Fibroblast of lung (primary cell): ENCODE measurements at places on chromosomes 11 and 22.

- DNase-seq, result peak; percentile 5
Observed at GRCh38 chr11:132770829-132771530, 761.3 kb downstream of the OPCML start.

- DNase-seq, result no peak
Observed at GRCh38 chr11:11960687-11961086, 47.7 kb downstream of the DKK3 start.

GRCh38 chr11:8095806-8096522, 15.0 kb downstream of the TUB start:
- DNase-seq, result no peak

DNA sequence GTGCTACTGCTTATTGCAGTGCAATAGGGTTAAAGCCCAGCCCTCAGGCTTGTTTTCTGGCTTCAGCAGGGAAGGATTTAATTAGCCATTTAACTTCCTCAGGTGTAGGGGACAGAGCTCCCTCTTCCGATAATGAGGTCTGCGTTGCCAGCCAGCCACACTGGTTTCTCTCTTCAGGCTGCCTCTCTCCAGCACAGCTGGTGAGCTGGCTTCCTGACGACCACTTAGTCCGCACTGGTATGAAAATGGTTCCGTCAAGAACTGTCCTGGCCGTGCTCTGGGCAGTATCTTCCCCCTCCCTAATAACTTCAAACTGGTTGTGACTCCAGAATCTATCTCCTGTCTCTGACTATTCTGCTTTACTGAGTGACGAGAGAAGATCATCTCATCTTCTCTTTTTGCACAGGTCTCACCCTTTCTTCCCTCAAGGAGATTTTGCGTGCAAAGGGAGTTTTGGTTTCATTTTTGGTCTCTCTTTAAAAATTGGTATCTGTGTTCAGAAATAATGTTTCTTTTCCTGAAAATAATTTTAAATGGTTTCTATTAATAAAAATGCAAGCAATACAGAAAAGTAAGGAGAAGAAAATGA, 49.2 kb downstream of the CNTN5 start:
- DNase-seq, result peak; percentile 4

DNA sequence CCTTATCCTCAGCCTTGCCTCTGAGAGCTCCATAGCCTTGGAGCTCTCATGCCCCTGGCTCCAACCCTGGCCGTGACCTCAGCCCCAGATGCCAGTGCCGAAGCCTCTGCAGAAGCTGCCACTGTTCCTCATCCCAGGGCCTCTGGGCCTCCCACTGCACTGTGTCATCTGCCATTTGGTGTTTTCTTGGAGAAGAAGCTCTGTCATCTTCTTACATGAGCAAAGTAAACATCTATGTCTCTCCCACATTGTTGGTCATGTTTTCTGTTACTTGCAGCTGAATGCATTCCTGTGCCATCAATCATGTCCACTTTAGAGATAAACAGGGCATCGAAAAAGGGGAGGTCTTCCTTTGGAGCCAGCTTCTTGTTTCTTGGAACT, 45.0 kb upstream of the FTH1 start:
- DNase-seq, result peak; percentile 53

DNA sequence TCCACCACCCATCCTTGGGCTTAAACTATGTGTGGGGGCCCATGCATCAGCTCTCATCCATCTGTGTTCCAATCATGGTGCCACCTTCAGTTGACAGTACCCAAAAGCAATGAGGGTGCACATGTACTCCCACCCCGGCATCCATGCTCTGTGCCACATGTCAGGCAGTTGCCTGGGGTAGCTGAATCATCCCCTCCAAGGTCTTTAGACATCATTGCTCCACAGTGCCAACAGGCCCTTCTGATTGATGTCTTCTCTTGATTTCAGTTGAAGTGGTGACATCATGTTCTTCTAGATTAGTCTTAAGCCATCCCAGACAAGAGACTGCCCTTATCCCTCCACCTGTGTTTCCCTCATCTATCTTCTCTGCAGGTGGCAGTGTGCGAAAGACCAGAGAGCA, 42.5 kb downstream of the TMPRSS5 start:
- DNase-seq, result no peak

DNA sequence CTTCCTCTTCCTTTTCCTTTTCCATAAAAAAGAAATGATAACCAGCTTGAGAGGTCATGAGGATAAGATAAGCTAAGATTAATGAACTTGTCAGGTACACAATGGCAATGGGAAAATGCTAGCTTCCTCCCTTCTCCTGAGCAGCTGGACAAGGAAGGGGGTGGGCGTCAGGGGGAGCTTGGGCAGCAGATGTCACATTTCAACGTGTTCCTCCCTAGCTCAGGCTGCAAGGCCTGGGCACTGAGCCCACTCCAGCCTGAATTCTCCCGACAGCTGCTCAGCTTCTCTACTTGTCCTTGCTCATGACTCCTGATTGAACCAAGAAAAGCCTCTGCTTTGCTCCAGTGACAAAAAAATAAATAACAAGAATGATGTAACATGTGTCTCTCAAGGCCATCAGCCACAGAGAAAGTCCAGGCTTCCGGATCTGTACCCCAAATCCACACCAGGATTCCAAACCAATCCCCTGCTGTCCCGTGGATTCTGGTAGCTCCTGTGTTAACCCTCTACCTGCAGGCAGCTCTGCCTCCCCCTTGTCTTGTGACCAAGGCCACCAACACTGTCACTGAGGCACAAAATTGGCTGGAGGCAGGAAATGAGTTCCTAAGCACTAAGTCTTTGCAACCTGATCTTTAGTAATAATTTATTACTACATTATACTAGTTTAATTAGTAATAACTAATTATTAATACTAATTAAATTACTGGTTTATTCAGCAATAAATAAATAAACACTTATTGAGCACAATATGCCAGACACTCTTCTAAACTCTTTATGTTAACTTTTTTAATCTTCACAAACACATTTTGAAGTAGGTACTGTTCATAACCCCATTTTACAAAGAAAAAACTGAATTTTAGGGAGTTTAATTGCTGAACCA, 146.5 kb downstream of the CCDC34 start:
- peak; percentile 90 for DNase-seq

- peak; percentile 49 for DNase-seq
Observed at GRCh38 chr11:41983475-41983874, 524.0 kb upstream of the LRRC4C start.

DNA sequence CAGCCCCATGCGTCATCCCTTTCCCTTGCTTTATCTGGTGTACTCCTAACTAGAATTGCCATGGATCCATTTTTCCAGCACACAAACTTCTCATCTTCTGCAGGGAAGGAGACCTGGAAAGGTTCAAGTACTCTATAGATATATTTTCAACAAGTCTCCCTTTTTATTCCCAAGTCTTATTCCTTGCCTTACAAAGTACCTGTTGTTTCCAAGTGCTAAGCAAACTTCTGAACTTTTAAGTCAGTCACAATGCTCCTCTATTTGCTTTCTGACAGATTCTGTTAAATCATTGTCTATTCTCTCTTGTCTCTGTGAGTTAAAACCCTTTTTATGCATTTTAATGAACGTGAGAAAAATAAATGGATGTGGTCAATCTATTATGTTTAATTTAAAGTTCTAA, 20.4 kb downstream of the CCDC73 start:
- no peak for DNase-seq

DNA sequence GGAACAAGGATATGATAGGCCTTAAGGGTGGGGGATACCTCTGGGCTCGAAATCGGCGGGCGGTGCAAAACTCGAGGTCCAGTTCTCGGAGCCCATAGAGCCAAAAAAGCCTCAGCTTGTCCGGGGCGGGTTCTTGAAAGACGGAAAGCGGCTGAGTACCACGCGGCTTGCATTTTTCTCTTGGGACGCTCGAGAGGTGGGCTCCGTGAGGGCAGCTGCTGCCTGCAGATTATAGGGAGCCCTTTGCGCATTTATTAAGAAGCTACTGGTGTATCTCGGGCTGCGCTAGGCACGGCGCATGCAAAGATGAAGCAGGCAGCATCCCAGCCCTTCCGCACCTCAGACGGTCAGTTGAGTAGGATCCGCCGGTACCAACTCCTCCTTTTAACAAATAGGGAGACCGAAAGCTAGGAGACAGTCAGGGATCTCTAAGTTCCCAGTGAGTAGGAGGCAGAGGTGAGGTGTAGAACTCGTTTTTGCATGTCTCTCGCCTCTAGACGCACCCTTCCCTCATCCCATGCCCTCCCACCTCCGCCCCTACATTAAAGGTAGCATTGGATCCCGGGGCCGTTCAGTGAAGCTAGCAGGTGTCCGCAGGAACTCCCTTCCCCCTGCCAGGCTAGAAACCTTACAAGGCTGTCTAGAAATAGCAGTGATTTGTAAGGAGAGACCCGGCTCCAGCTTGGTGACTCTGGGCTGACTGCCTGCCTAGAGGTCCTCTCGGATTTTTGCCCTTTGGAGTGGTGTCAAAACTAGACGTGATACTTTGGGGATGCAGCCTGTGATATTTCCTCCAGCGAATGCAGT, 768 bp downstream of the LDHA start:
- peak; percentile 12 for DNase-seq

- no peak for DNase-seq
Observed at GRCh38 chr11:21110415-21110814, 441.0 kb downstream of the NELL1 start.

DNA sequence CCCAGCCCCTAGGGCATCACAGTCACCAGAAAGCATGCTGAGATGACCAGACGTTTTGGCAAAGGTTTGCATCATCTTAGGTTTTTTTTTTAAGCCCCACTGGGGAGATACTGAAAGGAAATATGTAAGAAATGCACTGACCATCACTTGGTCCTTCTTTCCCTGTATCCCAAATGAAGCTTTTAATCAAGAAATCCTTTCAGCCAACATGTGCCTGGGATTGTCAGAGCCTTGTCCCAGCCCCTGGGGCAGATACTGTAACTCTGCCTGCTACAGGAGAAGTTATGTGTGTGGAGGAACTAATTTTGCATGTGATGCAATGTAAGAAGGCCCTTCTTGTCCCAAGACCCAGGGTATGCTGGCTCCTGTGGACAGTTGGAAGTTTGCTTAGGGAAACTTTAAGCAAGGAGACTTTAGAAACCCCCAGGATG, 65.6 kb downstream of the PPFIBP2 start:
- peak; percentile 45 for DNase-seq

- no peak for DNase-seq
Observed at GRCh38 chr11:2398664-2399355, 1.7 kb upstream of the TSSC4 start.

DNA sequence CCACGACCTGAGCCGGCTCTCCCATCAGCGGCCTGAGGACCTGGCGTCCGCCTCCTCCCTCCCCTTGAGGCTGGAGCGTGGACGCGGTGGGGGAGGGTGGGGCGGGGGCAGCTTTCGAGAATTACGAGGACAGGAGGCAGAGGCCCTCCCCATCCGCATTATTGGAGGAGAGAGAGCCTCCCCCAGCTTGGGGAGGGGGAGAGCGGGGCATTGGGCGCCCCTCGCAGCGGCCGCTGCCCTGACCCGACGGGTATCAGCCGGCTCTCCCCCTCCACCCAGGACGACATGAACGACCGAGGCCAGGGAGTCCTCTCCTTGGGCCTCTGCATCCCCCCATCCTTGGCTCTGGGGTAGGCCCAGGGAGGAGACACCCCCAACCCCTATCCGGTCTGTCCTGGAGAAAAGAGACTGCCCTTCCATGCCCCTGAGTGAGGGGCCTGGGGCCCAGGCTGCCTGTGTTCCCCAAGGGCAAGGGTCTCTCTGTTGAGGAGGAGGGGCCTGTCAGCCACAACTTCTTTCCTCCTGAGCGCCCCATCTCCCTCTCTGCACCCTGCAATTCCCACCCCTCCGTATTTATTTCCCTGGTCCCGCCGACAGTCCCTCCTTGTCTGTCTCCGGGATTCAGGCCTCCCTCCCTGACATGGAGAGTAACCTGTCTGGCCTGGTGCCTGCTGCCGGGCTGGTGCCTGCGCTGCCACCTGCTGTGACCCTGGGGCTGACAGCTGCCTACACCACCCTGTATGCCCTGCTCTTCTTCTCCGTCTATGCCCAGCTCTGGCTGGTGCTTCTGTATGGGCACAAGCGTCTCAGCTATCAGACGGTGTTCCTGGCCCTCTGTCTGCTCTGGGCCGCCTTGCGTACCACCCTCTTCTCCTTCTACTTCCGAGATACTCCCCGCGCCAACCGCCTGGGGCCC, 495 bp downstream of the GPR137 start:
- no peak for DNase-seq

DNA sequence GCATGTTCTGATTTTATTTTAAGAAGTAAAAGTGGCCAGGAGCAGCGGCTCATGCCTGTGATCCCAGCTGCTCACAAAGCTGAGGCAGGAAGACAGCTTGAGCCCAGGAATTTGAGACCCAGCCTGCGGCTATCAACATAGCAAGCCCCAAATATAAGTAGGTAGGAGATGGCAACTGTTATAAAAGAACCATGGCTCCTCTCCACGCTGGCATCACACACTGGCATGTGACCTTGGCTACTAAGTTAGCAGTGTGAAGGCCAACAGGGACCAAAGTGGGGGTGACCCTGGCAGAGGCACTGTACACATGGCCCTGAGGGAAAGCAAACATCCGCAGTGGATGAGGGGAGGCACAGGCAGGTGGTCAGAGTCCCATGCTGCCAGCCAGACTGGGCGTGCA, 33.0 kb downstream of the TPST2 start:
- no peak for DNase-seq

DNA sequence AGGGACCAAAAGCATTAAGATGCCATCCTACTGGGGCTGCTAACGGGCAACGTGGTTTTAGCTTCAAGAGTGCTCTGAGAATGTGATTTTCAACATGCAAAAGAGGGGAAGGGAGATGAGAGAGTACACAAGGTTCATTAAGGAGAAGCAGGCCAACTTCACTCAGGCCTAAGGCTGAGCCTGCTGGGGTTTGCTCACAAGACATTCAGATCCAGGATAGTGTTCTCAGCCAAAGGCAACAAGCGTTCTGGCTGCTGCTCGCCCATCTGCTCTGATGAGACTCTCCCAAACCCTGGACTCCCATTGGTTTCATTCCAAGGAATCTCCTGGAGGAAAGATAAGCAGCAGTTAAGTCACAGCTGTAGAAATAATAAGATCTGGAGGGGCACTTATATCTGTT, 23.6 kb upstream of the UPB1 start:
- DNase-seq, result peak; percentile 76

DNA sequence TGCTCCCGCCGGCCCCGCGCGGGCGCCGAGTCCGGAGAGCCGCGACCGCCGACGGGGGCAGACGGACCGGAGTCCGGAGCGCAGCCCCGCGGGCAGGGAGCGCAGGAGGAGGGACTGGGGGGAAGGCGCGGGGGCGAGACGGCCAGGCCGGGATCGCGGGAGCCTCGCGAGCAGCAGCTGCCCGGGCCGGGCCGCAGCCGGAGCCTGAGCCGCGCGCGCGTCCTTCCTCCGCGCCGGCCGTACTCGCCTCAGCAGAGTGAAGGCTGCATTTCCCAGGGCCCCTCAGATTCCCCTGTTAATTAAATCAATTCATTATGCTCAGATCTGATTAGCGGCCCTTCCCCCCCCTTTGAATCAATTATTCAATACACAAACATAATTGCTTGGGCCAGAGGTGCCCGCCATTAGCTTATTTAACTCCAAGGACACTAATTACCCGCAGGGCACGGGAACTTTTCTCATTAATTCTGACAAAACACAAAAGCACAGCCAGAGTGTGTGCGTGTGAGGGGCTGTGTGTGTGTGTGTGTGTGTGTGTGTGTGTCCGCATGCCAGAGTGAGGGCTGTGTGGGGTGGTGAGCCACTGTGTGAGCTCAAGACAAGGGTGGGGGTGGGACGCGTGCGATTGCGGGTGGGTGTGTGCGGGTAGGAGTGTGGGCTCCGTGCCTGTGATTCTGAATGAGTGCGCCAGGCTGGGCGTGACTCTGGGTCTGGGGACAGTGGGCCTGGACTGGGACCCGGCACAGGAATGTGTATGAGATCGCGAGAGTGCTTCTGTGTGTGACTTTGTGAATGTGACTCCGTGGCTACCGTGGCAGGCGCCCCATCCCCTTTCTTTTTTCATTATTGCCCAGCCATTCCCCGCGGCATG, 5.1 kb upstream of the LMO1 start:
- DNase-seq, result peak; percentile 29

GRCh38 chr11:65654375-65655349, 8.1 kb downstream of the RELA start:
- DNase-seq, result no peak
